ENCODE measurements at places on chromosomes 6 and 20.

DNA sequence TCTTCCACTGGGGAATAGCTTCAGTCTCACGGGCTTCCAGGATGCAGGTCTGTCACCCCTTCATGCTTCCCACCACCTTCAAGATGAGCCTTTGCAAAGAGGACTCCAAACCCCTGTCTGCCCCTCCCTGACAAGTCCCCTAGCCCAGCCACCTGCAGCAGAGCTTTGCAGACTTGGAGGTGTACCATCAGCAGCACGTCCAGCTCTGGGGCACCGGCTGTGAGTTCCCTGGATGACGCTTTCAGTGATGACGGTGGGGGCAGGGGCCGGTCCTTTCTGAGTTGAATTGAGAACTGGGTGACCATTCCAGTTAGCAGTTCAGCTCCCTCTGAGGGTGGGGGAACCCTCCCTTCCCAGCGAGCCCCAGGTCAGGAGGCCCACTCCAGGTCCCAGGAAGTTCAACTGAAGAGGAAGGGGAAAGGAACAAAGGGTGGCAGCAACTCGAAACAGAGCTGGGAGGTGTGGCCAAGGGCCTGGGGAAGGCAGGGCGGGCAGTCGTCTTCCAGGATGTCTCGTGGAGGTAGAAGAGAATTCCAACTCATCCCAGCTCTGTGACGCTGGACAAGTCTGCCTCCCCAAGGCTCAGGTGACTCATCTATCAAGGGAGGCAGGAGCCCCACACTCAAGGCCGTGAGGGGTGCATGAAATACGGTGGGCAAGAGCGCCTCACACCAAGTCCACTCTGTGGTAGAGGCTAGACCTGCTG, 86.0 kb downstream of the PTPN1 start:
- DNase-seq = no peak
- H3K27ac ChIP-seq = no peak overlapping the region
- H3K36me3 ChIP-seq = no peaks in the 10 kb centered on the region

DNA sequence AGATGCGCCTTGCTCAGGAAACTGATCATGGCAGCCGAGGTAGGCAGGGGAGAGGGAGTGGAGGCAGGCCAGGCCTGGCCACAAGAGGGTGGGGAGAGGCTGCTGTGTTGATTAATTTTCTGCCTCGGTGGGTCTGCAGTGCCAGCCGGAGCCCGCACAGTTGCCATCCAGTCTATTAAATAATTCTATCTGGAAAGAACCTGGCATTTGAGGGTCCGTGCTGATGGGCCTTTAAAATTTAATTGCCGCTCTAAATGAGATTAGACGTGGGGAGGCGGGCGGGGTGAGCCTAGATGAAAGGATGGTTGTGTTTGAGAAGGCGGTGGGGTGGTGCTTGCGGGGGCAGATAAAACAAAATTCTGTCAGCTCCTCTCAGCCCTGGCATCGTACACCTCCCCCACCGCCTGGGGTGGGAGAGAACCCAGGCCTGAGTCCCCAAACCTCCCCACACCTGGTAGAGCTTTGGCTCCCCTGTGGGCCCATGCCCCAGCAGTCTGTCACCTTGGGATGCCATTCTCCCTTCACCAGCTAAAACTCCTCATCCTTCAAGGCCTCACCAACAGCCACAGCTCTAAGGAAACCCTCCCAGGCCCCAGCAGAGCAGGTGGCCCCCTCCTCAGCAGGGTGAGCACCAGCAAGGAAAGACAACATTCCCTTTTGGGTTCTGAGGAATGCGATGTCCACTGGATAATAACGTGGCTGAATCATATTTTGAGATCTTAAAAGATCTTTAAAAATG, 167.3 kb downstream of the GRM4 start:
- no peak overlapping the region for H3K4me3 ChIP-seq
- H3K27ac ChIP-seq = no peak overlapping the region
- H3K4me1 ChIP-seq = peaks cover 7% of the 10 kb centered on the region
- H3K36me3 ChIP-seq = no peaks in the 10 kb centered on the region
- H3K27me3 ChIP-seq = peaks cover 33% of the 10 kb centered on the region

GRCh38 chr6:21679761-21680265, 86.3 kb downstream of the SOX4 start:
- H3K4me3 ChIP-seq = no peak overlapping the region
- no peaks in the 10 kb centered on the region for H3K4me1 ChIP-seq
- no peaks in the 10 kb centered on the region for H3K27me3 ChIP-seq
- no peak overlapping the region for H3K27ac ChIP-seq
- H3K36me3 ChIP-seq = peaks cover 3% of the 10 kb centered on the region
- DNase-seq = no peak

DNA sequence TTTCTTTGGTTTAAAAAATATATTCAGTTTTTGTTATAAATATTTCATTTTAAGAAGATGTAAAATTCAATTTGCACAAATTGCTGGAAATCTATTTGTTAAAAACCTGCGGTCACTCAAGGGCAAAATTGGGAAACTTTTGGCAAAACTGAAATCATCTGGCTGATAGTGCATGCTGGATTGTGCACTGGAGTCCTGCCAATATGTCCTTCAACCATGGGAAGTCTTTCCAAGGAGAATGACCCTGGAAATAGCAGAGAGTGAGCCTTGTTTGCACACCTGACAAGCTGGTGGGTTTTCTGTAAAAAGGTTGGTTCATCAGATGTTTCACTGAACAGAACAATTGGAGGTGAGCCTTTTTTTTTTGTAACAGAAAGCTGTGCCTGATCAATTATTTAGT, 413.5 kb downstream of the BTBD3 start:
- H3K27me3 ChIP-seq = no peaks in the 10 kb centered on the region
- DNase-seq = no peak
- H3K27ac ChIP-seq = no peak overlapping the region
- H3K4me1 ChIP-seq = no peaks in the 10 kb centered on the region
- H3K4me3 ChIP-seq = no peak overlapping the region

DNA sequence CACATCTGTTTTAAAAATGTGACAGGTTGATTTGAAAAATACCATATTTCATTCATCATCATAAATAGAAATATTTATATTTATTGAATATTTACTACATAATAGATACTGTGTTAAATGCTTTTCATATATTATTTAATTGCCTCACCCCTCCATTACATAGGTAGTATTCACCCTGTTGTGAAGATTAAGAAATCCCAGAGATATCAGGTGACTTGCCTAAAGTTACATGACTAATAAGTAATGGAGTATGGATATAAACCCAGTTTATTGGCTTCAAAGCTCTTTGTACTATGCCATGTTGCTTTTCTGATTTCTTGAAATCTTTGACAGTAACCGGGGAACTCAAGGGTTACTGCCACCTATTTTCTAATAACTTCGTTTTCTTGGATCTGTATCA, 10.1 kb upstream of the TSPYL1 start:
- H3K36me3 ChIP-seq = no peaks in the 10 kb centered on the region
- H3K4me1 ChIP-seq = no peaks in the 10 kb centered on the region
- H3K4me3 ChIP-seq = no peak overlapping the region

All from neural progenitor cell (in vitro differentiated cells).